Ecto neural progenitor cell (in vitro differentiated cells): ENCODE measurements at places on chromosomes 11 and 22.

- DNase-seq, result no peak
Measured at GRCh38 chr11:44032299-44033085, 15.3 kb upstream of the ACCSL start.

- no peak for DNase-seq
Measured at GRCh38 chr11:330694-331357, 10.2 kb upstream of the IFITM3 start.

DNA sequence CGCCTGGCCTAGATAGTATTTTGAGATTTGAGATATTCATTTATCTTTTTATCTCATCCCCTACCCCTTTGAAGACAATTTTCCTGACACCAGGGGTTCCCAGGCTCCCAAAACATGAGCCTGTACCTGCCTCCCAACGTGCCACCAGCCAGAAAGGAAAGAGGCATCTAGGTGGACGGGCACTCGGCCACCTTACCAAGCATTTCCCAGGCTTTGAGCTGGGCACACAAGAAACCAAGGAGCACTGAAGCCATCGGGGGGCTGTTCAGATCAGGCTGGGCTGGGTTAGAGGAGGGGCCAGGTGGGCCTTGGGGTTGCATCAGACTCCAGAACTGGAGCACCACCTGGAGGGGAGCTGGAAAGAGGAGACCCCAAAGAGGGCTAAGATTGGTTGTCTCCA lies 28.5 kb upstream of the BAIAP2L2 start:
- no peak for DNase-seq

- DNase-seq, result no peak
Measured at GRCh38 chr11:87432022-87432421, 394.3 kb downstream of the TMEM135 start.

DNA sequence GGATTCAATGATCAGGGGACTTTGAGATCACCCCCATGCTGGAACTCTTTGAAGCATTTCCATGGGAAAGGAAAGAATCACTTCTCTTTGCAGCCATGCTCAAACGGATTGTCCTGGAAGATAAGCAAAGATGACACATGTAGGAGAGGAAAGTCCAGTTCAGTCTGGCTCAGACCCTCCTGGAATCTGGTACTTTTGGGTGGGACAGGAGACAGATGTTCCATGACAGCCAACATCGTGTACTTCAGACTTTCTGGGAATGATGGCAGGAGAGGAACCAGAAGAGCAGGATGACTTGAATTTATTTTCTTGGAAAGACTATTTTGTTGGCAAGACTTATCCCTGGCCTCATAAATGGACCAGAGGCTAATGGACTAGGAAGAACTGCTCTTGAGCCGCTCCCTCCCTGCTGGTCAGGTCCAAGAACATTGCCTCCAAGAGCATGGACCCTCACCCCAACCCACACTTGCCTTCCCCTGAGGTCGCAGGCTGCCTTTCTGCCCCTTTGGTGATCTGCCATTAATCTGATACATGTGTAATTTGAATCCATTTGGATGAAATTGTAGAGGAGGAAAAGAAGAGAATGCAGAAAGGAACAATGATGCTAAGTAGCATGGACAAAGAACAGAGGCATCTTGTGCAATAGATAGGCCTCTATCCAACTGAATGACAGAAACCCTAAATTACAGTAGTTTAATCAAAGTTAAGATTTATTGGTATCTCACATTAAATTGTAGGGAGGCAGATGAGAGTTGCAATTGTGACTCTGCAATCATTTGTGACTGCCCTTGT lies 201.0 kb downstream of the SNX19 start:
- DNase-seq, result no peak

DNA sequence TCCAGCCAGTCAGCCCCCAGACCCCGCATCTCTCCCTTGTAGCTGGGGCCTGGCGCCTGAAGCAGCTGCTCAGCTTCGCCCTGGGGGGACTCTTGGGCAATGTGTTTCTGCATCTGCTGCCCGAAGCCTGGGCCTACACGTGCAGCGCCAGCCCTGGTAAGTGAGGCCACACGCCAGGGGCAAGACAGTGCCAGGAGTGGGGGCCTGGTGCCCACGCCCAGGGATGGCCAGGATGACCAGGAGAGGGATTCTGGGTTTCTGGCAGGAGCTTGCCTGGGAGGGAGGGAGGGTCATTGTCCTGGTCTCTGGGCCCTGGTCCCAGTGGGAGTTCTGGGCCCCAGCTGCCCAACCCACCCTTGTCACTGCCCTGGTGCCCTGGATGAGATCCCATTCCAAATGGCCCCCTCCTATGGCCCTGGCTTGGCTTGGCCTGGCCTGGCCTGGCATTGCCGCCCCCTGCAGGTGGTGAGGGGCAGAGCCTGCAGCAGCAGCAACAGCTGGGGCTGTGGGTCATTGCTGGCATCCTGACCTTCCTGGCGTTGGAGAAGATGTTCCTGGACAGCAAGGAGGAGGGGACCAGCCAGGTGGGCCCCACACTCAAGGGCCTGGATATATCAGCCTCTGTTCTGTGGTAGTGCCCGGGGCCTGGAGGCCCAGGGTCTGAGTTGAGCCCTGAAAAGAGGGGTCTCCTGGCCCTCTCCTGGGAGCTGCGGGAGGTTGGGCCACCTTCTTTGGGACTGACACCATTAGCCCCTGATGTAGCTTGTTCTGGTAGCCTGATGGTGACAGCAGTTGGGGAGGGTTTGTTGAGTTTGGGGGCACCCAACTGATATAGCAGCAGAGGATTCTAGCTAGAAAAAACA lies 3.7 kb downstream of the SLC39A13 start:
- peak; percentile 83 for DNase-seq

- no peak for DNase-seq
Measured at GRCh38 chr22:20404881-20405280, 10.9 kb downstream of the ZNF74 start.

GRCh38 chr11:44580701-44581100 lies 15.2 kb downstream of the CD82 start:
- DNase-seq, result no peak

- DNase-seq, result no peak
Measured at GRCh38 chr22:50011447-50012210, 936 bp downstream of the IL17REL start.

GRCh38 chr11:129975543-129975942 lies 27.1 kb downstream of the PRDM10 start:
- DNase-seq, result no peak

- peak; percentile 40 for DNase-seq
Measured at GRCh38 chr22:45640941-45641621, 30.6 kb upstream of the ATXN10 start.

DNA sequence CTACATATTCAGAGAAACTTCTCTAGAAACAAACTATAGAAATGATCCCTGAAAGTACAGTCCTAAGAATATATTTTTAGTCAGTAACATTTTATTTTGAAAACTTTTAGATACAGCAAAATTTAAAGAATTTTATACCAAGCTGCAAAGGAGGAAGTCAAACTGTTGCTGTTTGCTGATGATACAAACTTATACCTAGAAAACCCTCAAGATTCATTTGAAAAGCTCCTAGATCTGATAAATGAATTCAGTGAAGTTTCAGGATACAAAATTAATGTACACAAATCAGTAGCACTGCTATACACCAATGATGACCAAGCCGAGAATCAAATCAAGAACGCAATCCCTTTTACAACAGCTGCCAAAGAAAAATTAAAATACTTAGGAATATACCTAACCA lies 10.1 kb downstream of the ZBTB44 start:
- DNase-seq, result no peak

DNA sequence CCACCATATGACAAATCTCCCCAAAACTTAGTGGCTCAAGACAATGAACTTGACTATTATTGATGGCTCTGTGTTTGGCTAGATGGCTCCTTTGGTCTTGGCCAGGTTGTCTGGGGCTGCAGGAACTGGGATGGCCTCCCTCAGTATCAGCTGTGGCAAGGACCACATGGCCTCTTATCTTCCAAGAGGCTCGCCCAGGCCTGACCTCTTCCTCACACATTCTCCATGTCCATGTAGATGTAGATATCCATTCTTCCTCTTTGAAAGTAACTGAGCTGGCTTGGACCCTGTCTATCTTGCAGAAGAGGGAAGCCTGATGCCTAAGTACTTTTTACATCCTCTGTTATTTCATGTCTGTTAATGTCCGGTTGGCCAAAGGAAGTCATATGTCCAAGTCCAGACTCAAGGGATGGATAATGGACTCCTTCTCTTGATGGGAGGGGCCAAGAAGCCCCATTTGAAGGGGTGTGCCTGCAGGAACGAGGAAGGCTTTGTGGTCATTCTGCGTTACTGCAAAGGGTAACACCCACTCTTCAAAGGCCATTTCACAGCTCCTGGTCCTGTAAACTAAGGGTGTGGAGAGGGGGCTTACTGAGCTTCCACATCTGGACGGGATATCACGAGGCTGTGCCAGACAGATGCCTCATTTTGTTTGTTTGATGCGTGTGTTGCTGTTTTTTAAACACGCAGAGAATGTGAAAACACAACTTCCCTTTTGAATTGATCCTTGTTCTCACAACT lies 87.1 kb downstream of the GRIK4 start:
- no peak for DNase-seq

GRCh38 chr11:41457216-41458014 lies 2.0 kb downstream of the LRRC4C start:
- no peak for DNase-seq

DNA sequence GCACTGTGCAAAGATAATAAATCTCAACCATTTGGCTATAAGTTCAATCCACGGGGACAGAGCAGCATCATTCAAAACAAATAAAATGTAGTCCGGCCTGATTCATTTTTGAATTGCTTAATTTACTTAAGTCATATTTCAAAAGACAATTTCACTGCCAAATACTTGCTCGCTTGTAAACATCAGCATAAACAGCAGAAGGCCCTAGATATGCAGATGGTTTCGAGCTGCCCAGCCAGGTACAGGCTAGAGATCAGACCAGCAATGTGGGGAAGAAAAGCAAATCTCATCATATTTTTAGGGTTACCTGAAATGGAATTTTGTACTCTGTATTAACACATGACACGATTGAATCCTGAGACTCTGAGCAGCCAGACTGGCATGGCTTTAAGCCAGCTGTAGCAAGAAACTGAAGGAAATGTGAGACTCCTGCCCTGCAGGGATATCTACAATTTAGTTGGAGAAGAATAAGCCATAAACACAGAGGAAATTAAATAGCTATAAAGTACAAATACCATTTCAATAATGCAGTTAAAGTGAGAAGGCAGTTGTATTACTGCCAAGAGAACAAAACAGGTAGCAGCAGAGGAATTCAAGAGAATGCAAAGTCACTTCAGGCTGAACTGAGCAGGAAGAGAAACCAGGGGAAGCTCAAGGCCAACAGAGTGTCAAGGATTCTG lies 440.3 kb downstream of the ETS1 start:
- DNase-seq, result no peak

GRCh38 chr11:12390687-12391110 lies 13.3 kb downstream of the PARVA start:
- no peak for DNase-seq

- DNase-seq, result no peak
Measured at GRCh38 chr11:104219096-104219495, 55.1 kb upstream of the PDGFD start.

DNA sequence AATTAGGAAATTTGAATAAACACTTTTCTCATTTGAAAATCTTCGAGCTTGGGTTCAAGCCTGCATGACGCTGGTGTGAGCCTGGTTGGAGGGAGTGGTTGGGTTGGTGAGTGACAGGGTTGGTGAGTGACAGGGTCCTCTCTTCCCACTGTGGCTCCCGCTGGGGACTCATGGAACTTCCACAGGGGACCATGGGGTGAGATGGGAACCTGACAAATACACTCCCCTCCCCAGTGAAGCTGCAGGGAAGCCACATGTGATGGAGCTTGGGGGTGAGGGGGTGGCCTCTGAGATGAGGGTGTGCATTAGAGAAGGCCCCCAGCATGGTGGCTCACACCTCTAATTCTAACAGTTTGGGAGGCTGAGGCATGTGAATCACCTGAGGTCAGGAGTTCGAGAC lies 66.8 kb downstream of the RTL6 start:
- no peak for DNase-seq

DNA sequence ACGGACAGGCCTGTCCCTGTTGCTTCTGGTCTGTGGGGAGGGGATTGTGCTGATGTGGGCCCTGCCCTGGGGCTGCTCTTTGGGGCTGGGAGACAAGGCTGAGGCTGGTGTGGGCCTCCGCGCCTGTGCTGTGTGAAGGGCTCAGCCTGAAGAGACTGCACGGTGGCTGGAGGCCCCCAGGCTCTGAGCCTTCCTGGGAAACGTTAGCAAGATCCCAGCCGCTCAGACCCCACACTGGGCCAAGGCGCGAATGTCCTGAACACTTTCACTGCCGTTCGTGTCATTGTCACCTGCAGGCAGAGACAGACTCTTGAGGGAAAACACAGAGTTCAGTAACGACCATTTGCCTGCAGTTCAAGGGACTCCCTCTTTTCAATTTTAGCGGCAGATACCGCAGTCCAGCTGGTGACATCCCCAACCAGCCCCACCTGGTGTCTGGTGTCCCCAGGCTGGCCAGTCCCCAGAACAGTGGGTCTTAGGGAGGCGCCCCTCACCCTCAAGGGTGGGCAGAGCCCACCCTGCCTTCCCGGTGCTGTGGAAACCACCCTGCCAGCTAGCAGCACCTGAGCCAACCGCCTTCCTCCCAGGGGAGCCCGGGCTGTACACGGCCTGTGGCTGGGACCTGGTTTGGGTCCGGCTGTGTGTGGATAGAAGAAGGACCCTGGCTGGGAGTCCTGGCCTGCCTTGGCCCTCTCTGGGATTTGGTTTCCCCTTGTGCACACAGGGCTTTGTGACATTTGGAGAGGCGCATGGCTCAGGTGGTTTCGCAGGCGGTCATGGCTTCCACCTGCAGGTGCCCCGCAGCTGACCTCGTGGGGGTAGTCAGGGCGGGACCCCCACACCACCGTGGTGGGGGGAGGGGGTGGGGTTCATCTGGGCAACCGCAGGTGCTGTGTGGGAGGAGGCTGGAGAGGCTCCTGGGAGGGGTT lies 5.7 kb downstream of the PANX2 start:
- DNase-seq, result no peak
